Nasal cavity respiratory epithelium epithelial cell of viscerocranial mucosa (primary cell): ENCODE measurements at places on chromosomes 2 and 18. TPM values are rescaled to one million over a fixed set of nuclear protein-coding genes. Genes with fewer than 3 reads are reported as not detected.

Gene MSH6
- total RNA-seq, result 27.0 and 40.6 TPM in 2 replicates

Gene RNU2-63P
- 51.9 TPM in 1 of 2 replicates, not detected in the other for total RNA-seq

Gene CNOT9
- 47.2 and 57.8 TPM in 2 replicates for total RNA-seq

Gene SCRN3
- 18.5 and 35.9 TPM in 2 replicates for total RNA-seq

Gene ANTXR1
- total RNA-seq, result 4.4 and 19.9 TPM in 2 replicates

Gene HOXD13
- not detected in 2 replicates for total RNA-seq

Gene CCDC138
- total RNA-seq, result 4.1 and 4.8 TPM in 2 replicates

Gene DPYSL5
- total RNA-seq, result not detected in 2 replicates

Gene RAX
- total RNA-seq, result not detected in 2 replicates

Gene MROH2A
- not detected in 2 replicates for total RNA-seq

Gene ACKR3
- 3.8 and 37.9 TPM in 2 replicates for total RNA-seq

Gene IL36RN
- total RNA-seq, result 2.0 and 5.1 TPM in 2 replicates

Gene MC5R
- not detected in 2 replicates for total RNA-seq

Gene TCF23
- total RNA-seq, result under 0.01 TPM in 1 of 2 replicates, not detected in the other

Gene GPR45
- not detected in 2 replicates for total RNA-seq

Gene AGXT
- total RNA-seq, result not detected in 2 replicates

Gene LINC00305
- total RNA-seq, result not detected in 2 replicates

Gene SLC19A3
- under 0.01 and 0.36 TPM in 2 replicates for total RNA-seq

Gene TMEM178A
- 0.28 and 0.34 TPM in 2 replicates for total RNA-seq

Gene PDE1A
- 0.21 and 0.34 TPM in 2 replicates for total RNA-seq

Gene LIPG
- 23.2 and 29.5 TPM in 2 replicates for total RNA-seq

Gene MEP1B
- total RNA-seq, result under 0.01 TPM in 1 of 2 replicates, not detected in the other

Gene ASXL3
- total RNA-seq, result under 0.01 and 0.14 TPM in 2 replicates

Gene TTC21B
- 16.7 and 20.1 TPM in 2 replicates for total RNA-seq

Gene REEP1
- total RNA-seq, result under 0.01 TPM in 1 of 2 replicates, not detected in the other

Gene NYAP2
- under 0.01 TPM in 1 of 2 replicates, not detected in the other for total RNA-seq

Gene SDC1
- total RNA-seq, result 668 and 741 TPM in 2 replicates

Gene COL5A2
- 9.6 and 23.5 TPM in 2 replicates for total RNA-seq

Gene IL1RN
- total RNA-seq, result 53.7 and 106 TPM in 2 replicates

Gene UGT1A8
- under 0.01 and 0.14 TPM in 2 replicates for total RNA-seq

Gene ACMSD
- not detected in 2 replicates for total RNA-seq

Gene MYO5B
- 53.4 and 57.1 TPM in 2 replicates for total RNA-seq

Gene C2orf92
- total RNA-seq, result 1.0 and 3.1 TPM in 2 replicates

Gene TRABD2A
- total RNA-seq, result 1.00 and 1.4 TPM in 2 replicates

Gene MATN3
- total RNA-seq, result 0.34 and 1.00 TPM in 2 replicates

Gene TBC1D8
- total RNA-seq, result 14.7 and 32.7 TPM in 2 replicates

Gene CROCC2
- not detected in 2 replicates for total RNA-seq

Gene FOXD4L1
- under 0.01 and 0.21 TPM in 2 replicates for total RNA-seq

Gene HJURP
- total RNA-seq, result under 0.01 and 0.14 TPM in 2 replicates

Gene CHRNG
- not detected in 2 replicates for total RNA-seq

Gene BIRC6
- 103 and 183 TPM in 2 replicates for total RNA-seq

Gene MCEE
- total RNA-seq, result 9.7 and 11.3 TPM in 2 replicates

Gene CABYR
- total RNA-seq, result 1.4 and 2.7 TPM in 2 replicates

Gene ASPRV1
- total RNA-seq, result 0.21 and 0.34 TPM in 2 replicates

Gene PRSS56
- not detected in 2 replicates for total RNA-seq

Gene ILKAP
- total RNA-seq, result 23.6 and 30.5 TPM in 2 replicates

Gene HRH4
- total RNA-seq, result 0.21 and 0.34 TPM in 2 replicates

Gene KCNS3
- 4.1 and 8.1 TPM in 2 replicates for total RNA-seq

Gene RAB17
- 0.34 and 1.5 TPM in 2 replicates for total RNA-seq

Gene CYP26B1
- total RNA-seq, result 1.0 and 2.8 TPM in 2 replicates

Gene RIT2
- total RNA-seq, result not detected in 2 replicates

Gene POTEI
- total RNA-seq, result not detected in 2 replicates

Gene CNDP2
- total RNA-seq, result 74.5 and 182 TPM in 2 replicates

Gene C1GALT1C1L
- total RNA-seq, result under 0.01 and 0.14 TPM in 2 replicates

Gene ZRANB3
- 5.5 and 6.8 TPM in 2 replicates for total RNA-seq

Gene RAPGEF4
- total RNA-seq, result 0.34 and 1.00 TPM in 2 replicates

Gene TDRD15
- not detected in 2 replicates for total RNA-seq
